ENCODE measurements at places on chromosomes 16 and 17. TPM values are rescaled to one million over a fixed set of nuclear protein-coding genes. Genes with fewer than 3 reads are reported as not detected.
A peak's percentile ranks its signal among the peaks of the same experiment; 100 is the strongest.

The KCTD19 gene
- total RNA-seq = not detected

The PRSS27 gene
- 2.1 TPM for total RNA-seq

The ENO3 gene
- total RNA-seq = 8.5 TPM

The SPNS3 gene
- total RNA-seq = 0.39 TPM

The RND2 gene
- 2.0 TPM for total RNA-seq

The NPIPA2 gene
- total RNA-seq = 1.4 TPM

The CISD3 gene
- 17.6 TPM for total RNA-seq

The CCDC47 gene
- 97.4 TPM for total RNA-seq

The BICDL2 gene
- 21.6 TPM for total RNA-seq

The OR1D2 gene
- total RNA-seq = not detected

The IL17C gene
- not detected for total RNA-seq

The KNOP1 gene
- 21.0 TPM for total RNA-seq

The HOXB2 gene
- total RNA-seq = 1.4 TPM

The TBX2 gene
- 115 TPM for total RNA-seq

DNA sequence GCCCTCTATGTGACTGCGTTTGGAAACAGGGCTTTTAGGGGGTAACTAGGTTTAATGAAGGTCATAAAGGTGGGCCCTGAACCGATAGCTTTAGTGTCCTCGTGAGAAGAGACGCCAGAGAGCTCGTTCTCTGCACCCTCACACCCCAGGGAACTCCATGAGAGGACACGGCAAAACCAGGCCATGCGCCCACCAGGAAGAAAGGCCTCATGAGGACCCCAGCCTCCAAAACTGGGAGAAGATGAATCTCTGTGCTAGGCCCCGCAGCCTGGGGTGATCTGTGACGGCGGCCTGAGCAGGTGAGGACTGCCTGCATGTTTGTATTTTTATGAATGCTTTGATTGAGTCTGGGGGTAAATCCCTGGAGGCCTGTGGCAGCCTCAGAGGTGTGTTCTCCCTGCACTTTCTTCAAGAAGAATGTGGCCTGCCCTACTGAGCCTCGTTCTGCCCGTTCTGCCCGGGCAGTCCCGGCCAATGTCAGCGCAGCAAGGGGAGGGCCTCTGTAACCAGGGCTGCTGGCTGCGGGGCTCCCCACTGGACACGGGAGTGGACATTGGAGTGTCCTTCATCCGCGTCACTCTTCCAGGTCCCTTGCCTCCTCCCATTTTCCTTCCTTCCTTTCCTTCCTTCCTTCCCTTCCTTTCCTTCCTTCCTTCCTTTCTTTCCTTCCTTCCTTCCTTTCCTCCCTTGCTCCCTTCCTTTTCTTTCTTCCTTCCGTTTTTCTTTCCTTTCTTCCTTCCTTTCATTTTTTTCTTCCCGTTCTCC is 6.8 kb upstream of the RNF213 start:
- peaks cover 33% of the 10 kb centered on the region for H3K4me1 ChIP-seq
- DNase-seq = no peak
- H3K27ac ChIP-seq = peak overlapping the region; percentile 89
- H3K4me3 ChIP-seq = no peak overlapping the region
- no peaks in the 10 kb centered on the region for H3K27me3 ChIP-seq

DNA sequence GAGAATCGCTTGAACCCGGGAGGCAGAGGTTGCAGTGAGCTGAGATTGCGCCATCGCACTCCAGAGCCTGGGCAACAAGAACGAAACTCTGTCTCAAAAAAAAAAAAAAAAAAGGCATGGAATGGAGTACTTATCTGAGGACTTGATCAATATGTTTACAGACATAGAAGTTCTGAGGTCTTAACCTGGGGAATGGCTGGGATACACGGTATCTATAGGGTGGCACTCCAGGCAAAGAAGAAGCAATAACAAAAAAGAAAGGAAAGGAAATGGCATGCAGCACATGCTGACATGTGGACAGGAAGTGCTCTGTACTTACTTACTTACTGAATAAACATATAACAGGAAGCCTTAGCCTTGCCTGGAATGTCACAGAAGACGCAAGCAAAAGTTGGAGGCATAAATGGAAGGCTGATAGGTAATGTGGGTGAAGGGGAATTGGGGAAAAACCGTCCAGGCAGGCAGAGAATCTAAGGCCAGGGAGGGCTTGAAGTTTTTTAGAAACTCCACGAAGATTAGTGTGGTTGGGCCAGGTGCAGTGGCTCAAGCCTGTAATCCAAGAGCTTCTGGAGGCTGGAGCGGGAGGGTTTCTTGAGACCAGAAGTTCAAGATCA is 10.1 kb upstream of the SPOP start:
- no peaks in the 10 kb centered on the region for H3K27me3 ChIP-seq
- no peak for DNase-seq
- no peak overlapping the region for H3K4me3 ChIP-seq
- no peaks in the 10 kb centered on the region for H3K36me3 ChIP-seq
- H3K4me1 ChIP-seq = peaks cover 35% of the 10 kb centered on the region
- H3K27ac ChIP-seq = peak overlapping the region; percentile 84

GRCh38 chr16:87327798-87328495 is 10.8 kb upstream of the C16orf95 start:
- H3K4me3 ChIP-seq = no peak overlapping the region
- DNase-seq = peak; percentile 54
- no peaks in the 10 kb centered on the region for H3K36me3 ChIP-seq
- no peak overlapping the region for H3K27ac ChIP-seq
- H3K4me1 ChIP-seq = peaks cover 8% of the 10 kb centered on the region
- no peaks in the 10 kb centered on the region for H3K27me3 ChIP-seq

DNA sequence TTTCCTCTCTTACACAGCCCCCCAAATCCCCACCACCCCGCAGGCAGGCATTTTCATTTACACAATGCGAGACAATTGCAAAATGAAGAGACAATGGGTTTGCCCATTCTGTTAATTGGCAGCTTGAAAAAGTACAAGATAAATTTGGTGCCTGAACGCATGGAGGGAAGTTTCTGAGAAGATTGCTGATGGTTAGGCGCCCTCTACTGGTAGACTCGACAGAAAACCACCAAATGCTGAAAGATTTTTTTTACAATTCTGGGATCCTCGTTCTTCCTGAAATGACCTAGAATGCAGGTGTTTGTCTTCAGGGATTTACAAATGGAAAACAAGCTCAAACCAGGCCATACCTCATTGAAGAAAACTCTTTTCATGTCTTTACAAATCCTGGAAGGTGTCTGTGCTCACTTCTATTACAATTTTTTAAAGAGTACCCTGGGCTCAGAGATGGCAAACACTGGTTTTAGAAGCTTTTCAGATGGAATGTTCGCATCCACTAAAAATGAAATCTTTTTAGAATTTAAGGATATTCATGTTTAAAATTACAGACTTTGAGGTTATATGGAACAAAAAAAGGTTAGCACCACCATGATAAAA is 338.5 kb downstream of the PMP22 start:
- H3K27ac ChIP-seq = no peak overlapping the region
- H3K4me3 ChIP-seq = no peak overlapping the region
- peak; percentile 41 for DNase-seq

DNA sequence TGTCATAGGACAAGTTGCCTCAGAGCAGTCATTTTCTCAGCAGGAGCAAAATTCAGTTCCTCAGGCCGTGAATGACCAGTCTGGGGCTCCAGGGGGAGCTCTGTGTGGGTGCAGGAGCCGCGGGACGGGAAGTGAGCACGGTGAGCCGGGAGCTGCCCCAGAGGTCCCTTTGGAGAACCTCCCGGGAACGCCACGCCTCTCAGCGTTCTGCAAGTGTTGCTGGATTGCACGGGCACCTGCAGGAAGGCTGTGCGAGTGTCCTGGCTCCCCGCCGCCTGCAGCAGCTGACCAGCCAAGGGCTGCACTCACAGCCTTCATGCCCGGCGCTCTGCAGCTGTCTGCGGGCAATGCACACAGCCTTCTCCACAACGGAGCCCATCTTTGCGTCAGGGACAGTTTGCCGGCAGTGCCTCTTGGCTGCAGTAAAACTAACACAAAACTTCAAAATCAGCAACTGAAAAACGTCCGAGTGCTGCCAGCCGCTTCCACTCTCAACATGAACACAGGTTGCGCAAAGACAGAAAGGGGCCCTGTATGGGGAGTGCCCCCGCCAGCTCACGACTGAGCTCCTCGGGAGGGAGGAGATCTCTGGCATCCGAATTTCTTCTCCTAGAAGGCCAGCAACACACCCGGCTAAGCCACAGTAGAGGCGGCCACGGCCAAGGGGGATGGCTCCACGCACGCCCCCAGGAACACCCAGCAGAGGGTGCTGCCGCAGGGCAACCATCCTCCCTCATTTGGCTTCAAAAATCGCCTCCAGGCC is 16.0 kb downstream of the NDUFAF8 start:
- peak; percentile 96 for DNase-seq
- H3K27me3 ChIP-seq = no peaks in the 10 kb centered on the region
- peak overlapping the region; percentile 13 for H3K4me3 ChIP-seq
- peak overlapping the region; percentile 76 for H3K27ac ChIP-seq

GRCh38 chr16:48105456-48105855 is 50.3 kb downstream of the ABCC12 start:
- no peak for DNase-seq
- H3K27me3 ChIP-seq = no peaks in the 10 kb centered on the region
- no peak overlapping the region for H3K4me3 ChIP-seq
- no peaks in the 10 kb centered on the region for H3K36me3 ChIP-seq
- no peak overlapping the region for H3K27ac ChIP-seq
- H3K4me1 ChIP-seq = no peaks in the 10 kb centered on the region

DNA sequence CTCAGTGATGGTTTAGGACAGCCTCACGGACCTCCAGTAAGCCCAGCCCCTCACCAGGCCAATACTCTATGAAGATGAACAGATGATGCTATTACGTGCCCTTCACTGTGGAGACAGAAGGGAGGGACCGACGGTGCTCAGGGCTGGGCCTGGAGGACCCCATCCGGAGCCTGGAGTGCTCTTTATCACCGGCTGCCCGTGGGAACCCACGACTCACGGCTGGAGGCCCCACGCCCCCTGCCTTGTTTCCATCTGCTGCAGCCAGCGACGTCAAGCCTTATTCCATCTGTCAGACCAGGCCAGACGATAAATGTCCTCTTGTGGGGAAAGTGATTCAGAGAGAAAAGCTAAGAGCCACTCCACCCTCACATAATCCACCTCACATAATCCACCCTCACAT is 4.0 kb upstream of the TIMM22 start:
- no peaks in the 10 kb centered on the region for H3K36me3 ChIP-seq
- no peaks in the 10 kb centered on the region for H3K27me3 ChIP-seq
- no peak for DNase-seq
- no peak overlapping the region for H3K4me3 ChIP-seq
- H3K27ac ChIP-seq = no peak overlapping the region
- H3K4me1 ChIP-seq = peaks cover 9% of the 10 kb centered on the region

GRCh38 chr17:40417258-40417608 is 463 bp downstream of the TOP2A start:
- no peaks in the 10 kb centered on the region for H3K36me3 ChIP-seq
- H3K4me3 ChIP-seq = peak overlapping the region; percentile 70
- H3K27me3 ChIP-seq = no peaks in the 10 kb centered on the region
- H3K27ac ChIP-seq = no peak overlapping the region
- DNase-seq = no peak
- H3K4me1 ChIP-seq = peaks cover 39% of the 10 kb centered on the region

DNA sequence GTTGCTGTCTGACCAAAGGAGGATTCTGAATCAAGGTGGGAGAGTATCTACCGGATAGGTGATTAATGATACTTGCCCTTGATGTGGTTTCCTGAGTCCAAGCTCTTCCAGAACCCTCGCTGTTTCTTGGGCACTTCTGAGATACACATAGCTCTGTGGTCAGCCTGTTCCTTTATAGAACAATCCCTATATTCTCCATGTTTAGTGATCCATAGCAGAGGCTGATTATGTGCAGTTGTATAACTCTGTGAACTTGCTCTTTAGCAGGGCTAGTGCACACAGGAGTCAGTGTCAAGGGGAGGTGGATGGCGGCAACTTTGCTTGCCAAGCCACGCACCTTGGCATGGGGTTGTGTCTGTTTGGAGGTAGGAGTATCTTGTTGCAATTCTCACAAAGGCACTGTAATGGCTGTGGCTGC is 36.1 kb downstream of the ARL4D start:
- DNase-seq = no peak
- H3K4me3 ChIP-seq = no peak overlapping the region
- no peaks in the 10 kb centered on the region for H3K27me3 ChIP-seq
- no peaks in the 10 kb centered on the region for H3K36me3 ChIP-seq
- no peaks in the 10 kb centered on the region for H3K4me1 ChIP-seq

- H3K27me3 ChIP-seq = no peaks in the 10 kb centered on the region
- peaks cover 33% of the 10 kb centered on the region for H3K36me3 ChIP-seq
- H3K4me3 ChIP-seq = no peak overlapping the region
- peaks cover 15% of the 10 kb centered on the region for H3K4me1 ChIP-seq
- H3K27ac ChIP-seq = peak overlapping the region; percentile 97
Observed at GRCh38 chr16:2206420-2206779, 1.1 kb downstream of the MLST8 start.

DNA sequence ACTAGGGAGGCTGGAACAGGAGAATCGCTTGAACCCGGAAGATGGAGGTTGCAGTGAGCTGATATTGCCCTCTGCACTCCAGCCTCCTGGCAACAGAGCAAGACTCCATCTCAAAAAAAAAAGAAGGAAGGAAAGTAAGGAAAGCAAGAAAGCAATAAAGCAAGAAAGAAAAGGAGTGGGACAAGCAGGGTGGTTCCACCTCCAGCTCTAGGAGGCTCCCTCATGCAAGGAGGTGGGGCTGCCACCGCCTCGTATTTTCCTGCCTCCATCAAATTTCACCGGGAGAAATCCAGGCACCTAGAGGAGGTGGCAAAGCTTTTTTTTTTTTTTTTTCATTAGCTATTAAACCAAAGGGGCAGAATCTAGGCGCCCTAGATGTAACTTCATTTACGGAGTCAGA is 1.0 kb downstream of the CYB561 start:
- peaks cover 50% of the 10 kb centered on the region for H3K4me1 ChIP-seq
- H3K27me3 ChIP-seq = no peaks in the 10 kb centered on the region
- no peak for DNase-seq
- peak overlapping the region; percentile 52 for H3K4me3 ChIP-seq
- peak overlapping the region; percentile 94 for H3K27ac ChIP-seq

DNA sequence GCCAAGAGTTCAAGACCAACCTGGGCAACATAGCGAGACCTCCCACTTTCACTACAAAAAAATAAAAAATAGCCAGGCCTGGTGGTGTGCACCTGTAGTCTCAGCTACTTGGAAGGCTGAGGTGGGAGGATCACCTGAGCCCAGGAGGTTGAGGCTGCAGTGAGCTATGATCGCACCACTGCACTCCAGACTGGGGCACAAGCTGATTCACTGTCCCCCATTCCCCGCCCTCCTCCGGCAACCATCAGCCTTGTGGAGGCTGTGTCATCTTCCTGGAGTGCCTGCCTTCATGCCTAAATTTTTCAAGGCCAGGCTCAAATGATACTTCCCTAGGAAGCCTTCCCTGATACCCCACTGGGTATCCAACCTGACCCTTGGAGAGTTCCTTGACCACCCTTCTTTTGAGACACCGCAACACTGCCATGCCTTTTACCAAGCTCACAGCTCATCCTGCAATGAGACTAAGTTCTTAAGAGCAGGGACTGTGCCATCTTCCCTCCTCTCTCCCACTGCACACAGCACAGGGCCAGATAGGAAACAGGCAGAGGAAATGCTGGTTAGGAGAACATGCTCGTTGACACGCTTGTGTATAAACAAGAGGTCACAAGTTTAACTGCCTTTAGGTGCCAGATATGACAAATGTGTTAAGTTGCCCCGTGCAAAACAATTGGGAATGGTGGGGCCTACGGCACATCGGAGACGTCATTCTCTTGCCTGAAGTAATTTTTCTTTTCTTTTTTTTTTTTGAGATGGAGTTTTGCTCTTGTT is 3.9 kb upstream of the SRCAP start:
- no peak overlapping the region for H3K27ac ChIP-seq
- H3K36me3 ChIP-seq = peaks cover 3% of the 10 kb centered on the region
- no peaks in the 10 kb centered on the region for H3K27me3 ChIP-seq
- no peak overlapping the region for H3K4me3 ChIP-seq
- peaks cover 20% of the 10 kb centered on the region for H3K4me1 ChIP-seq
